ENCODE measurements at places on chromosomes 12 and 14.

DNA sequence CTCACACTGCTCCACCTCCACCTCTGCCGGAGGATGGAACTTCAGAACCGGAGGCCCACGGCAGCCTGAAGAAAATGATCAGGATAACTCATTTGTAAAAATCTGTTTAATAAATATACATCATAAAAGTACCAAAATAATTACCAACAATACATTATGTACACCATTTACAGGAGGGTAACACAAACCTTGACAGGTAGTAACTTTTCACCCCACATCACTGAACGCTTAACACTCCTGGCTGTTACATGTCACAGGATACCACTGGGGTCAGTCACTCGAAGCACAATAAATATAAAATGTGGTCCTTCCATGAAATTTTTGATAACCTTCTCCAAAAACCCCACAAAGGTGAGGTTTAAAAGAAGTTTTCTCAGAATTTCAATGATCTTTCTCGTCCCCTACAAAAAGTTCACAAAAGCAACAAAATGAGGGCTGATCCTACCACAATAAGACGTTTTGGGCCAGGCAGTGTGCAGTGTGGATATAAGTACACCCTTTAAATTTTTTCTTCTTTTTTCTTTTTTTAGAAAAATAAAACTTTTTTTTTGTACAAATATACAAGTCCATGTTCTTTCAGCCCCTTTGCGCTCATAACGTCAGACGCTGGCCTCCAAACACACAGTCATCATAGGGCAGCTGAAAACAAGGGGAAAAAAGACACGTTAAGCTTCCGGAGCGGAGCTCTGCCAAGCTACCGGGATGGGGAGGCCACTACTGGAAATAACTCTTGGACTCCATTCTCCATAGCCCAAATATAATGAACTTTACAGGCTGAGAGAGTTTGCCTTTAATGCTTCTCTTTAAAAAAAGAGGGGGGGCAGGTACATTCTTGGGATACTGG, 2.9 kb downstream of the NFKBIA start:
- no peak for DNase-seq

- DNase-seq: no peak
Observed at GRCh38 chr14:52848626-52849025, 57.2 kb upstream of the GNPNAT1 start.

GRCh38 chr14:95850429-95850828, 26.2 kb upstream of the TUNAR start:
- no peak for DNase-seq

- DNase-seq: no peak
Observed at GRCh38 chr12:77325511-77326236, 260.3 kb upstream of the E2F7 start.

DNA sequence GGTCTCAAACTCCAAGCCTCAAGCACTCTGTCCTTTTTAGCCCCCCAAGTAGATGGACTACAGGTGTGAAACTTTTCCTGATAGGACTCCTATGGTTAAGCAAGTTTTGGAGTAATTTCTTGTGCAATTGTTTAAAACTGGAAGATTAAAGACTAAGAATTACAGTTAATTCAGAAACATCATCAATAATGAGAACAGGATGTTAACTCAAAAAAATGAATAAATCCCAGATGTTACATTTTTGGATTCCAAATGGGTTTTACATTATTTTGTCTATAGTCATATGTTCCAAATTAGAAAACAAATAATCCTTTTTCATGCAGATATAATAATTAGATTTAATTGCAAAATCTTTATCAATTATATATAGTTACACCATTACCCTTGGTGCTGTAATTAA, 24.4 kb upstream of the KITLG start:
- no peak for DNase-seq

- DNase-seq: no peak
Observed at GRCh38 chr12:31714406-31715271, 14.2 kb downstream of the AMN1 start.

- DNase-seq: no peak
Observed at GRCh38 chr12:108563804-108564151, 1.4 kb downstream of the ISCU start.

DNA sequence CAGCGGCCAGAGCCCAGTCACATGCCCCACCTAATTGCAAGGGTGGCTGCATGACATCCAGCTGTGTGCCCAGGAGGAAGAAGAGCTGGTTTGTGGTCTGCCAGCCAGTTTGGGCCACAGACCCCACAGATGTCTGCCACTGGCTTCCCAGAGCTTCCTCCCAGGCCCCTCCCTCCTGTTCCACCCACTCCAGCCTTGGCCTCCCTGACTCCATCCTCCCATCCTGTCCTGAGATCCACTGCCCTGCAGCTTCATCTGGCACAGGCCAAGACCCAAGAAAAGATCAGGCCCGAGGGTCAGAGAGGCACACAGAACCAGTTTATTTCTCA, 5.9 kb downstream of the NGB start:
- DNase-seq: no peak

GRCh38 chr14:64706119-64706592, 1.9 kb downstream of the PLEKHG3 start:
- DNase-seq: no peak

GRCh38 chr14:99179506-99179905, 92.5 kb downstream of the BCL11B start:
- no peak for DNase-seq

DNA sequence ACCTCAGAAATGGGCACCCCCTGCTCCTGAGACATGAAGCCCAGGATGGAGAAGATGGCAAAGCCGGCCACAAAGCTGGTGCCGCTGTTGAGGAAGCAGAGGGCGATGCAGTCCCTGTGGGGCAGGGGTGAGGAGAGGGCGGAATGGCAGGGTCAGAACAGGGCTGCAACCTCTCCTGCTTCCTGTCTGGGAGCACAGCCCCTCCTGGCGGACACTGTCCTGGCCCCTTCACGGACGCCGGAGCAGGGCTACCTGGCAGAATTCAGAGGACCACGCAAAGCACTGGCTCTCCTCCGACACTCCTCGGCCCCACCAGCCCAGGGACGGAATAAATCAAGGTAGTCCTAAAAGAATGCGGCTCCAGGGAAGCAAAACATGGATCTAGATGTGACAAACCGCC, 12.4 kb upstream of the SLC6A12 start:
- no peak for DNase-seq

DNA sequence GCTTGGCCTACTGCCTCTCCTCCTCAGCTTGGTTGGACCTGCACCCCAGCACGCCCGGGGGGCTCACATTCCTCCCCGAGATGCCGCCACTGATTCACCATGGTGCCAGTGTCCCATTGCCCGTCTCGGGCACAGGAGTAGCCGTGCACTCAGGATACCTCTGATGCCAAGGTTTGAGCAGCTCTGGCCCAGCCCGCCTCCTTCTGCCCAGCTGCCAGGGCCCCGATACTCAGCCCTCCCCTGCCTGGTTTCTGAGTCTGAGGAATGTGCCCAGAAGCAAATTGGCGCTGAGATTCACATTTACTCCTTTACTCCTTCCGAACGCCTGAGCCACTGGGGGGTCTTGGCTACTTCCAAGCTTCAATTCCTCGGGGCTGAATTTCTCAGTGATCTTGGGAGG, 63.5 kb downstream of the NINJ2 start:
- DNase-seq: no peak

DNA sequence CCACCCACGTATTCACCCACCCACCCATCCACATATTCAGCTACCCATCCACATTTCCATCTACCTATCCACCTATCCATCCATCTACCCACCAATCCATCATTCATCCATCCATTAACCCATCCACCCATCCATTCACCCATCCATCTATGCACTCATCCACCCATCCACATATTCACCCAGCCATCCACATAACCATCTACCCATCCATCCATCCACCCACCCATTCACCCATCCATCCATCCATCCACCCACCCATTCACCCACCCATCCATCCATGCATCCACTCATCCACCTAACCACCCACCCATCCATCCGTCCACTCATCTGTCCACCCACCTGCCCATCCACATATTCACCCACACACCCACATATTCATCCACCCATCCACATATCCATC, 70.5 kb downstream of the LGMN start:
- no peak for DNase-seq

DNA sequence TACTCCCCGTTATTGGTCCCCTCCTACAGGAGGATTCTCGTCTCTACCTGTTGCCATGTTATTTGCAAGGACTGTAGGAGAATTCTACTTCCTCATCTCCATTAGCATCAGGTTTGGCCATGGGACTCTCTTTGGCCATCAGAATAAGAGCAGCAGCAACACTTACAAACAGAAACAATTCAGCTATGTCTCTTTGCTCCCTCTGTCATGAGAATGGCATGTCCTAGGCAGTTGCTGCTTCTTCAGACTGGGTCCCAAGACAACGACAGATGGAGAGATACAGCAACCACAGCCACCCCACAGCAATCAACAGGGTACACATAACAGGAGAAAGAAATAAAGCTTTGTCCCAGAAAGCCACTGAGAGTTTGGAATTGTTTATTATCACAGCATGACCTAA, 19.7 kb downstream of the SLC41A2 start:
- DNase-seq: no peak

GRCh38 chr14:29271669-29272068, 505.1 kb downstream of the FOXG1 start:
- DNase-seq: no peak

GRCh38 chr12:46904406-46905238, 78.8 kb upstream of the SLC38A4 start:
- DNase-seq: no peak

DNA sequence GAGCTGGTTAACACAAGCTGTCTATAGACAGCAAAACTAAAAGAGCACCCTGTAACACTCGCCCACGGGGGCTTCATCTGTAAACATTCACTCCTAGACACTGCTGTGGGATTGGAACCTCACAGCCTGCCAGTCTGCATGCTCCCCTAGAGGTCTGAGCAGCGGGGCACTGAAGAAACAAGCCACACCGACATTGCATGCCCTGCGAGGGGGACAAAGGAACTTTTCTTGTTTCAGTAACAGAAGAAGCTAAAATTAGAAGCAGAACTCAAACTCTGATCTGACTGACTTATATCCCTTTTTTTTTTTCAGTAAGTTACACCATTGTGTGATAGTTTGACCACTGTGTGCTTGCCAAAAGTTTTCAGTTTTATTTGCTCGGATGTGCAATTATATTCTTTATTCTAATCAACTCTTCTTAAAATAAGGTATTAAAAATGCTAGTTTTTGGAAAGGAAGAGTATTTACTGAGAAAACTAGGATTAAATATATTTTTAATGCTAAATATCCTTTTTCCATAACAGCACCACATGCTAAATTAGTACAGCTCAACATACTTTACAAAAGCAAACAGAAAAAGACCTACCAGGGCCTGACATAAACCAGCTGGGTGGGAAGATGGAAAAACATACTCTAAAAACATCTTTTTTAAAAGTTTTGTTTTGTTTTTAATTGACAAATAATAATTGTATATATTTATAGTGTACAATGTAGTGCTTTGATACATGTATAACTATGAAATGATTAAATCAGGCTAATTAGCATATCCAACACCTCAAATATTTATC, 100.2 kb downstream of the EPS8 start:
- no peak for DNase-seq

Measured in 8988T (cell line).